ENCODE measurements at places on chromosomes 6 and 20. TPM values are rescaled to one million over a fixed set of nuclear protein-coding genes. Genes with fewer than 3 reads are reported as not detected.
A peak's percentile ranks its signal among the peaks of the same experiment; 100 is the strongest.

- DNase-seq, result no peak
Measured at GRCh38 chr6:93794166-93794565, 374.8 kb upstream of the EPHA7 start.

DNA sequence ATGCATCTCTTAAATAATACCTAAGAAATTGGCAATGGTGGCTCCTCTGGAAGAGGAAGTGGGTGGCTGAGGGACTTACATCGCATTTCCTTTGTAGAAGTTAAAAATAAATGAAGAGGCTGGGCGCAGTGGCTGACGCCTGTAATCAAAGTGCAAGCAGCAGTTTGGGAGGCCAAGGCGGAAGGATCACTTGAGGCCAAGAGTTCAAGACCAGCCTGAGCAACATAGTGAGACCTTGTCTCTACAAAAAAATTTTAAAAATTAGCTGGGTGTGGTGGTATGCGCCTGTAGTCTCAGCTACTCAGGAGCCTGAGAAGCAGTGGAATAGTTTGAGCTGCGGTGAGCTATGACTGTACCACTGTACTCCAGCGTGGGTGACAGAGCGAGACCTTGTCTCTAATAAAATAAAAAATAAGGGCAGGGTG, 12.2 kb upstream of the NCOA3 start:
- no peak for DNase-seq

DNA sequence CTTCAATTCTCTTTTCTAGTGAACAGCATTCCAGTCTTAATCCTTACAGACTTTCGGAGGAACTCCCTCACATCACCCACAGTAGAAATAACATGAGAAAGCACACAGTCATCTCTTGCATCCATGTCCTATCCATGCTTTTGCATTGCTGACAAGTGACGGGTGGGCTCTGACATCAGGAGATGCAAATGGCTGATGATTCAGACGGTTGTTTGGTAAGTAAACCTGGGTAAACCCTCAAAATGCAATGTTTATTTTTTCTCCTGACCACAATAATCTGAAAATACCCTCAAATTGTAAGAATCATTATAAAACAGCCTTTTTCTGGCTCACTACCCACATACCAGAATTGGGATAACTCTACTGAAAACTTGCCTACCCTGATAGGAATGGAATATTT, 792.0 kb downstream of the MAFB start:
- no peak for DNase-seq

- DNase-seq, result peak; percentile 23
Measured at GRCh38 chr20:5402903-5403531, 86.3 kb upstream of the PROKR2 start.

- no peak for DNase-seq
Measured at GRCh38 chr20:14310977-14311627, 26.3 kb downstream of the FLRT3 start.

DNA sequence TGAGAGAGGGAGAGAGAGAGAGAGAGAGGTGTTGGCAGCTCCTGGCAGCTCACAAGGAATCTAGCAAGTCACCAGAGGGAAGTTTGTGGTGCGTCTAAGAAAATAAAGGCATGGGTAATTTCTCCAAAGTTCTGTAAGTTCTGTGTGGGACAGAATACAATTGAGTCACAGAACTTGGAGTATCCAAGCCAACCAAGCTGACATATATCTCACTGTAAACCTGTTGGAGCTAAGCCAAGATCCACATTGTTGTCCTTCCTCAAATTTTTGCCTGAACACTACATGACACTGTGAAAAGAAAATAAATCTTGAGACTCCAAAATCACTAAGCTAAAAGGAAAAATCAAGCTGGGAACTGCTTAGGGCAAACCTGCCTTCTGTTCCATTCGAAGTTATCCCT, 436.7 kb downstream of the MEI4 start:
- no peak for DNase-seq

- no peak for DNase-seq
Measured at GRCh38 chr6:25579902-25580495, 72.0 kb upstream of the SCGN start.

DNA sequence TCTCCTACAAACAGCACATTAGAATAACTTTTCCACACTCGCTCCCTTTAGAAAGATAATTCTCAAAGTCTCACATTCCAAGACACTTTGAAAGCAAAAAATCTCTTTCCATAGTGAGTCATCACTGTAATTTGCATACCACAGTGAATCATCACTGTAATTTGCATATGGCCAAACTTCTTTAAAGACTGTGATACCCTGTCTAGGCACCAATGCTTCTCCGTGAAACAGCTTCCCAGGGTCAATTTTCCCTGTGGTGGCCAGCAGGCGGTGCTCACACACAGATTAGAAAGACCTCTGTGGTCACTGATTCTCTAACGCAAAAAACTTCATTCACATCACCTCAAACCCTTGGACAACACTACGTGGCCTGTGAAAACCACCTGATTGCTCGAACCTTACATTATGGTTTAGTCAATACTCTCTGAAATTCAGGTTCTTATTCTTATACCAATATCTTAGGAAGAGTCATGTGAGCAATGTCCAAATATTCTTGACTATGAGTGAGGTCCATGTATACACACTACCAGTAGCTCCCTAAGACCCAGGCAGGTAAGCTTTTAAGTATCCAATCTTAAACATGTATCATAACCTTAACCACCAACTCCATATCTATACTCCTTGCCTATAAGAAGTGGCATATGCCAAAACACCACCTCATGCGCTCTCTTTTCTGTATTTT, 78.5 kb upstream of the PHACTR1 start:
- DNase-seq, result peak; percentile 42

DNA sequence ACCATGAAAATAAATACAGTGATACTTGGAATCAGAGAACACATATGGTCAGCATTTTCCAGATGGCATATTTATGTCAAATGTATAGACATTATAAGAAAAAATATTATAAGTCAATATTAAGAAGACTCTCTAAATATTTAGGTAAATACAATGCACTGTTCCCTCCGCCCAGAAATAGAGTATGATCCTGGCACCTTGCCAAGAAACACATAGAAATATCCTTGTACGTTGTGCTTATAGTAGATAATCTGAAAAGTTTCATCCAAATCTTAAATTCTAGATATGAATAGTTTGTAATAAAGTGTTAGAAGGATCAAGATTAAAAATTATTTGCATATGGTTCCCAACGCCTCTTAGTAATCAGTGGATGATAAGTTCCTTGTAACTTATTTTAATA, 645.8 kb upstream of the GJE1 start:
- no peak for DNase-seq

DNA sequence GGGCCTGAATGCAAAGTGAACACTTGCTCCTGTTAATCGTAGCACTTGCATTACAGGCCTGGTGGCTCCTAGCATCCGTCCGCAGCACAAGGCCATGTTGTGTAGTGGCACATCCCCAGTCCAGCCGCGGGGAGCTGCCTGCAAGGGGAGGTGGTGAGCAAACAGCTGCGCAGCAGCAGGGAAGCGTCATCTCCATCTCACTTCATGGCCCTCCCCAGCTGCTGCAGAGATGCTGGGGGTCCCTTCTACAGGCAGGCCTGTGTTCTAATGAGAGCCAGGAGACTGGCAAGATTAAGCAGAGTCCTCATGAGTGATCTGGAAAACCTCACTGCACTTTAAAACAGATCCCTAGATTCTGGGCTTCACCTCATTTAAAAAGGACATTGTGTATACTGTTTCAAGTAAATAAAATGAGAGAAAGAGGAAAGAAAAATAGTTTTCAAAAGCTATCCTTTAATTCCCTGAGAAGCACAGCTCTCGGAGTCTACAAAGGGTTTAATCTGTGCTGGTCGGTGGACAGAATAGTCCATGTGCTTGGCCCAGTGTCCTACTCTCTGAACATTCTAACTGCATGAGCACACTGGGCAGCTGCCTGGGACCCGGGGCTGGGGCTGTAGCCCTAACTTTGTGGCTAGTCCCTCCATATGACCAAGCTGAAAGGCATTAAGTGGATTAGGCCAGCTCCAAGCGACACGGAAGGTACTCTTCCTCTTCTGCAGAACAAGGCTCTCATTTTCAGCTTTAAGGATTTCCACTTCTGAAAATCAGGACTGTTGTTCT, 125.8 kb downstream of the LY86 start:
- no peak for DNase-seq

The ARMC2 gene
- 3.1 TPM for total RNA-seq

The KCNQ5 gene
- total RNA-seq, result 0.84 TPM
